ENCODE measurements at places on chromosomes 2 and 18.

DNA sequence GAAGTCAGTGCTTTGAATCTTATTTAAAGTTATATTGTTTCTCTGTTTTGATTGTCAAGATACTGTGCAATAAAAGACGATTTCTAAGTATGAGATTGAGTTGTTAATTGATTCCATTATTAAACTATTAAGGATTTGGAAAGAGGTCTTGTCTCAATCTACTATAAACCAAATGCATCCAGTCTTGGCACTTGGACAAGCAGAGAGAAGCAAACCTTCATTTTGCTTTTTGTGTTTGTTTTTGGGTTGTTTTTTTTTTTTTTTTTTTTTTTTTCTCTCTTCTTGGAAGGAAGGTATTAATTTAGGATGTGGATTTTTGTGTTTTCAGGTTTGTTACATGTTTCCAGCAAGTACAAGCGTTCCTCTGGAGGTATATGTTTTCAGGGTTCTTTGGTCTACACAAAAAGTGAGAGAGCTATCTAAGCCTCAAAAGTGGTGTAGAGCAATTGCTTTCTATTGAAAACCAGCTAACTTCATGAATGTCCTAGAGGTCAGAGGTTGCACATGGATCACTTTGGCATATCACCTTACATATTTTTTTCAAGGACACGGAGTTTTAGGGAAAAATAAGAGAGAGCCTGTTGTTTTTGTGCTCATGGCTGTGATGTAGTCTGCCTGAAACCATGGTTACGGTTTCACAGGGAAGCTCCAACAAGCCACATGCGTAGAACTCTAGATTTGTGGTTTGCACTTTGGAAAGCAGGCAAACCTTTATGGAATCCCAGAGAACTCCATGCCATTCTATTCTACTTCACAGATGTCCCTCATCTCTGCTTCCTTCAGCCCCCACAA, 1.8 kb downstream of the PRKCE start:
- no peak for DNase-seq

DNA sequence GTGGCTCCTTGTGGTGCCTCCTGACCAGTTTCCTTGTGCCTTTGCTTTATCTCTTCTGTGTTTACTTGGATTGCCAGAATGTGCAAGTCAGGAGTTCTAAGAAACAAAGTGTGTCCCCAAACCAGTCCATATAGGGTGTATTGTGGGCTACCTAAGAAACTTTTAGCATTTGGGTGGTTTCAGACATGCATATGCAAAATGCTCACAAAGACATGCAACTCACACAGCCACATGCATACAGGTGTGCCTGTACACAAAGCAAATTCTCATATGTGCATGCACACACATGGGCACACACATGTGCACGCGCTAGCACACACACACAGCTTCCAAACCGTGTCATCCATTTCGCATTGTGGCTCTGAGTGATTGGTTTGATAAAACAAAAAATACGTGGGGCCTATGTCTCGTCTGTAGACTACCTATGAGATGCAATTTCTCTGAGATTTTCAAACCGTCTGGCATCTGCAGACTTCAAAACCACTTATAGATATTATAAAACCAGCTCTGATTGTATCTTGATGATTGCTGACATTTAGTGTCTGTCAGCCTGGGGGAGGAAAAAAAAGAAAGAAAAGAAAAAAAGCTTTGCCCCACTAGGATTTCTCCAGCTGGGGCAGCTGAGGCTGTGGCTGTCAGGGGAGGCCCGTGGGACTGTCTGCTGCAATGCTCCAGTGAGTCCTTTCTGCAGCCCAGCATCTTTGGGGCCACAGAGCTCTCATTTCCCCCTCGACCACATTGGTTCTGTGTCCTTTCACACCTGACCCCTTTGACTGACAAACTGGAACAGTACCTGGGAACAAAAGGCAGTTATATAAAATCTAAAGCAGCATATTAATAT, 556.1 kb downstream of the CMPK2 start:
- DNase-seq: no peak

DNA sequence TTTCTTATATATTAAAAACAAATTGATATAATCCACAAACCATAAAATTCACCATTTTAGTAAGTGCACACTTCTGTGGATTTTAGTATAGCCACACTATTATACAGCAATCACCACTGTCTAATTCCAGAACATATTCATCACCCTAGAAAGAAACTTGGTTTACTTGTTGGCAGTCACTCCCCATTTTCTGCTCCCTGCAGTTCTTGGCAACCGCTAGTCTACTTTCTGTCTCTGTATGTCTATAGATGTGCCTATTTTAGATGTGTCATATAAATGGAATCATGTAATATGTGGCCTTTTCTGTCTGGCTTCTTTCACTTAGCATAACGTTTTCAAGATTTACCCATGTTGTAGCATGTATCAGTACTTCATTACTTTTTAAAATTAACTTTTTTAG, 5.7 kb downstream of the CKAP2L start:
- DNase-seq: no peak

DNA sequence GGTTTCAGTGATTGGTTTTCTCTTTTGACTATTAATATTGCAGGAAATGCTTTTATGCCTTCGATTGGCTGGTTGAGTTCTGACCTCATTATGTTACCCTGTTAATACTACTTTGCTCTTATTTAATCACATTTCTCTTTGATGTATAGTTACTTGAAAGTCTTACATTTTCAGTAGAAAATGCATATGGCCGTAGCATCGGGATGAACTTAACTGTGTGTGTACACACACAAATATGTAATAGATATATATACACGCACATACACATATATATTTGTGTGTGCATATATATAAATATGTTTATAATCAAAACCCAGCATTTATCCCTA, 1.6 kb downstream of the EPC2 start:
- no peak for DNase-seq

- DNase-seq: no peak
Observed at GRCh38 chr18:11851806-11852337, 659 bp downstream of the CHMP1B start.

DNA sequence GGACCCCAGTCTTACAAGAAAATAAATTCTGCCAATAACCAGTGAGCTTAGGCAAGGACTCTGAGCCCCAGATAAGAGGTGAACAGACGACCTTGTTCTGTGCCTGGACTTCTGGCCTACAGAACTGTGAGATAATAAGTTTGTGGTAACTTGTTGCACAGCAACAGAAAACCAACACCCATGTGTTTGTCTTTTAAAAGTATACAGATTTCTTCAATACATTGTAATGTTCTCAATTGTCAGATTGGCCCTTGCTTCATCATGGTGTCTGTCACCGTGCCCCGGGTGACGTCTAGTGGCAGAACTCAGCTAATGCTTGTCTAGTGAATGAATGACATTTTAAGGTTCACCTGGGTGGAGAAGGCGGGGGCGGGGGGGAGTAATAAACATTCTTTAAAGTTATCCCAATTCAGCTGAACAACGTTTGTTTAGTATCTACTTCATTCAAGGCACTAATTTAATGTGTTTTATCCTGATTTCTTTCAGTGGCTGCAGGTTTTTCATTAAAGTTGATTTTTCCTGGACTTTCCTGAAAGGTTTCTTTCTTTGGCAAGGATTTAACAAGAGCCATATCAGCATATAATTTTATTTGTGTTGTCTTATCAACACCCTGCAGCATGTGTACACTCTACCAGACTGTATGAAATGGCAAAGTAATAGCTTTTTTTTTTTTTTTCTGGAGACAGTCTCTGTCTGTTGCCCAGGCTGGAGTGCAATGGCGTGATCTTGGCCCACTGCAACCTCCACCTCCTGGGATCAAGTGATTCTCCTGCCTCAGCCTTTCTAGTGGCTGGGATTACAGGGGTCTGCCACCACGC, 123.8 kb upstream of the DLX2 start:
- no peak for DNase-seq

GRCh38 chr2:46299365-46300263, 2.4 kb downstream of the EPAS1 start:
- peak; percentile 22 for DNase-seq

DNA sequence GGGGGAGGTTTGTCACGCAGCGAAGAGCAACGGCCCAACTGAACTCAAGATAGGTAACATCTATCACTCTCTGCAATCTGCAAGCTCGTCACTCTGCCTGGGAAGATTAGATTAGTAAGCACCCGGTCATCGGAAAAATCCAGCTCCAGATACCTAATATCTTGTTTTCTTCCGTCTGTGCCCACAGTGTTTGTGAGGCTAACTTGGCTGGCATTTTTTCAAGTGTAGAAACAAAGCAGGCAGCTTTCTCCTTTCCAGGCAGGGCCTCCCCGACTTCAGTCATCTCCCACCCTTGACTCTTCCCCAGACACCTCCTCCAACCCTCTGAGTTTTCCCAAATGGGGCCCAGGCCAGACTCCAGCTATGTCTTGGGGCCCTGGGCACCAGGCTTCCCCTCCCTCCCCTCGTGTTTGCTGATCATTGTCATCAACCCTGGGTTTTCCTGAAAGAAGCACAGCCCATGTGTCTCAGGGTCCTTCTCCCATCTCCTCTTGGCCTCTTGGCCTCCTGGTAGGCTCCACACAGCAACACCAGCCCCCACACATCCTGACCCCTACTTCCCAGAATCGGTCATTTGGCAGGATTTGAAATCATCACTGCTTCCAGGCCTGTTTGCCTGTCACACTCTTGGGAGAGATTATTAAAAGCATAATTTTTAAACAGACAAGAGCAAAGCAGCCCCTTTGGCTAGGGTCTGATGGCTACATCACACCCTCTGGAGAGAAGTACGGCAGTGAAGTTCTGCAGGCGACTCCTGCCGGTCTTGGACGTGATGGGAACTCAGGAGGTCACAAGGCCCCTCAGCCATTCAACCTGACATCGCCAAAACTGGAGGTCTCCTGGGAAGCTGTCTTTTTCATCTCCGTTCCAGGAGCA, 144.9 kb upstream of the ID2 start:
- no peak for DNase-seq

DNA sequence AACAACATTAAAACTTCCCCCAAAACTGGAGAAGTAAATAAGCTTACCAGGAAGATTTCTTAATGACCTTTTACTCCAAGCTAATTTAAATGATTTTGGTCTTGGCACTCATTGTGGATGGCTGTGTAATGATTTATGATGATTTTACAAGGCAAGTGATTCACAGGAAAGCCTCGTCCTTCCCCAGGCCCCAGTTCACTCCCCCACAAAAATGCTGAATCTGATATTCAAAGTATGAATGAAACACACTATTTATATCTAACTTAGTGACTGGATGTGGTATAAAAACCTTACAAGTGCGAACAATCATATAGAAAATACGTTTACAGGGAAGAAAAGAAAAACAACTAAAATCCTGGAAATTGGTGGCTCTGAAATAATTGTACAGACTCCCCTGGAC, 49.8 kb downstream of the ZNF516 start:
- DNase-seq: no peak

- DNase-seq: no peak
Observed at GRCh38 chr2:147222506-147222905, 622.3 kb upstream of the ACVR2A start.

DNA sequence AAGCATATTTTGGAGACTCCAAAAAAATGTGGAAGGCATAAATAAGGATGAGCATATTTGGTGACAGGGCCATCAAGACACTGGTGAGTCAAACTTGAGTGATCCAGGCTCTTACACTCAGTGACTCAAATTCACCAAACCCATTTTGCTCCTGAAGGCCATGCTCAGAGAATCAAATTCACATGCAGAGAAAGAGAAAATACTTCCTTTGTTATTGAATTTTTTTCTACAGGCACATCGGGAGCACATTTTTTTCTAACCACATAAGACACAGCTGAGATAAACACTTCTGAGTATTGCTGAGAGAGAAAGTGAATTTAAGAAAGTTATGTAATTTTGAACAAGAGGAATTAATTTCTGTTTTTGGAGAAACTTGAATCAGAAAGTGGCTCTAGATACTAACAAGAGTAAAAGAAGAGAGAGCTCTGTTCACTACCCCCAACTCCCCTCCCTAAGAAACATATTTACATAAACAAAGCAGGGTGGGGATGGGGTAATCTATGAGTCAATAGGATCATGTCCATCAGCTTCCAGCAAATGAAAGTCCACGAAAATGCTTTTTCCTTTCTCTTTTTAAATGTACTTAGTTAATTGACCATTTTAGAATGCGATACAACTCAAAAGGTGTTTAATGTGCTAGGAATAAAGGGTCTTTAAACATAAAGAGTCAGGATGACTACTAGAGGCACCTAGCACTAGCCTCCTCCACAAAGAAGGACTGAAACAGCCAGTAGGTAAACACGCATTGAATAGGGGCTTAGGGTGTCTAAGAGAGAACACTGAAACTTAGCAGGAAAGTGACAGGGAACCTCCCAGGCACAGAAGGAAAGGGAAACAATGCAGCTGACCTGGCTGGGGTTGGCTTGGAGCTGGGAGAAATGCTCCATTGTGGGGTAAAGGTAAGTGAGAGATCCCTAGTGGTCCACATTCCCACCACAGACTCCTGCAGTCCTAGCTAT, 152.3 kb downstream of the KCNE4 start:
- DNase-seq: no peak

DNA sequence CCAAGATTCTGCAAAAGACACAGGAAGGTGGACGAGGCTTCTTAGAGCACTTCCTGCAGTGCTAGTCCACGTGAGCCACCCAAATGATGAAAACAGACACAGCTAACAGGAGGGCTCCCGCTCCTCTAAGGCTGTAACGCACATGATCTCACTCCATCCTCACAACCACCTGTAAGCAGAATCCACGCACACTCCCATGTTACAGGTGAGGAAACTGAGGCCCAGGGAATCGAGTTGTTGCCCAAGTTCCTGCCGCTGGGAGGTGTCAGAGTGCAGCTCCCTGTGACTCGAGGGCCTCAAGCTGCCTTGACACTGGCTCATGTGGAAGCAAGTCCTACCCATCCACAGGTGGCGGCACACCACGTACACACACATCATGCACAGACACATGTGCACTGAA, 4.4 kb downstream of the DNMT3A start:
- DNase-seq: no peak

DNA sequence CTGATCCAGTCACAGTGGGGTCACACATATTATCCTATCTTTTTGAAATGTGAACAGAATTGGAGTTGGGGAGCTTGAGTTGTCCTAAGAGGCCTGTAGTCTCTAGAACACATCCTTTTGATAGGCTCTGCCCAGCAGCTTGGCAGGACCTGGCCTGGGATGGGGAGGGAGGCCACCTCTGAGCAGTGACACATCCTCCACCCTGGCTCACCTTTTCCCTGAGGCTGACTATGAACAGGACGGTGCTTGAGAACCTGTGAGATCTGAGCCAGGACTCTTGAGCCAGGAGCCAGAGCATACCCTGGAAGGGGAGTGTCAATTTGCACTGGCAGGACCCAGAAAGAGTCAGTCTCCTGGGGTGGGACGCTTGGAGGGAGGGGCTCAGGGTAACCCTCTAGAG, 17.7 kb upstream of the ATP6V1B1 start:
- DNase-seq: no peak

DNA sequence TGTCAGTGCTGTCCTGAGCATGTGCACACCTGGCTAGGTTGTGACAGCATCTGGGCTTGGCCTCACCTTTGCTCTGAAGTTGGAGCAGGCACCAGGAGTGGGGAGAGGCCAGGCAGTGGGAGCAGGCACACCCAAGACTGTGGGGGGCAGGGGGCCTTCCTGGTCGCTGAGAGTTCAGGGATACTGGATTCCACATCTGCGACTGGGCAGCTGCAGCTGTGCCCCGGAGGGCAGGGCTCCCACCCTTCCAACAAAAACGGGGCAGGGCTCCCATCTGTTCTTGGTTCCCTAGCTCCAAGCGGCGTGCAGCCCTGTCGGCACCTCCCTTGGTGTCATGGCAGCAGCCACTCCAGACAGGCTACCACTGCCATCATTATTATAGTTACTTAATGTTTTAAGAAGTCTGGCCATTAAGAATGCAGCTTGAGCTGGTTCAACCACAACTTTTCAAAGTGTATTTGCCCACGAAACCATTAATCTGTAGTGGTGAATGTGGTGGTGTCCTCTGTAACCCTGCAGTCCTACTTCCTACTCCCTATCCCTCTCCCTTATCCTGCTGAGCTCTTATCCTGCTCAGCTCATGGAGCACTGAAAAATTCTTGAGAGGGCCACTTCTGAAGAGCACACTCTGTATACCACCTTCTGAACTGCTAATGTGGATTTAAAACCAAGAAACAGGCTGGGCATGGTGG, 48.0 kb upstream of the RAB1A start:
- no peak for DNase-seq

All from DMS153 (cell line).